Hepatocyte (in vitro differentiated cells): ENCODE measurements at places on chromosomes 11 and 22. TPM values are rescaled to one million over a fixed set of nuclear protein-coding genes. Genes with fewer than 3 reads are reported as not detected.

The LARGE2 gene
- total RNA-seq: 4.3 and 4.7 TPM in 2 replicates

The SCGB1C1 gene
- total RNA-seq: not detected in 2 replicates

The RBMXL2 gene
- total RNA-seq: 0.30 TPM in 1 of 2 replicates, not detected in the other

The SCN3B gene
- 1.6 and 1.8 TPM in 2 replicates for total RNA-seq

The MRPL48 gene
- total RNA-seq: 25.9 and 28.5 TPM in 2 replicates

The CABP2 gene
- total RNA-seq: not detected in 2 replicates

The NRGN gene
- total RNA-seq: not detected in 2 replicates

The RHBDD3 gene
- 25.8 and 27.2 TPM in 2 replicates for total RNA-seq

The SEZ6L gene
- 0.20 and 0.43 TPM in 2 replicates for total RNA-seq

The HYOU1 gene
- 168 and 197 TPM in 2 replicates for total RNA-seq

The NFAM1 gene
- total RNA-seq: 0.16 and 0.53 TPM in 2 replicates

The ANKK1 gene
- total RNA-seq: 0.43 TPM in 1 of 2 replicates, not detected in the other

The OOSP4A gene
- not detected in 2 replicates for total RNA-seq

The DRD4 gene
- not detected in 2 replicates for total RNA-seq

The PPP6R2 gene
- 43.9 and 57.9 TPM in 2 replicates for total RNA-seq

The LUZP2 gene
- 7.9 and 8.0 TPM in 2 replicates for total RNA-seq

The LRP5 gene
- total RNA-seq: 34.4 and 43.9 TPM in 2 replicates

The KLHL35 gene
- 0.63 and 0.88 TPM in 2 replicates for total RNA-seq

The SCUBE2 gene
- 8.6 and 14.2 TPM in 2 replicates for total RNA-seq

The OR5AN1 gene
- total RNA-seq: not detected in 2 replicates

The ASRGL1 gene
- total RNA-seq: 5.1 and 9.5 TPM in 2 replicates

The SYT12 gene
- 0.08 and 0.27 TPM in 2 replicates for total RNA-seq

The PLEKHB1 gene
- total RNA-seq: 8.9 and 12.2 TPM in 2 replicates

The CALCA gene
- total RNA-seq: 0.56 TPM in 1 of 2 replicates, not detected in the other

The OR51E2 gene
- 0.28 and 0.30 TPM in 2 replicates for total RNA-seq

The OR2AG1 gene
- 0.83 TPM in 1 of 2 replicates, not detected in the other for total RNA-seq

The CASP1 gene
- total RNA-seq: 2.0 and 9.7 TPM in 2 replicates

The WNT7B gene
- 2.4 and 2.9 TPM in 2 replicates for total RNA-seq

The GAS2L1 gene
- 10.4 and 11.7 TPM in 2 replicates for total RNA-seq

The MPPED2 gene
- 7.5 and 7.6 TPM in 2 replicates for total RNA-seq

The CPSF7 gene
- 29.7 and 39.6 TPM in 2 replicates for total RNA-seq

The PTGDR2 gene
- 1.2 and 1.3 TPM in 2 replicates for total RNA-seq

The SOX6 gene
- total RNA-seq: 75.7 and 90.4 TPM in 2 replicates

The TESMIN gene
- total RNA-seq: 1.5 and 1.8 TPM in 2 replicates

The ANGPTL5 gene
- not detected in 2 replicates for total RNA-seq
